ENCODE measurements at places on chromosomes 6 and 20.

GRCh38 chr6:106555767-106556166 is 73.5 kb downstream of the RTN4IP1 start:
- DNase-seq, result no peak

DNA sequence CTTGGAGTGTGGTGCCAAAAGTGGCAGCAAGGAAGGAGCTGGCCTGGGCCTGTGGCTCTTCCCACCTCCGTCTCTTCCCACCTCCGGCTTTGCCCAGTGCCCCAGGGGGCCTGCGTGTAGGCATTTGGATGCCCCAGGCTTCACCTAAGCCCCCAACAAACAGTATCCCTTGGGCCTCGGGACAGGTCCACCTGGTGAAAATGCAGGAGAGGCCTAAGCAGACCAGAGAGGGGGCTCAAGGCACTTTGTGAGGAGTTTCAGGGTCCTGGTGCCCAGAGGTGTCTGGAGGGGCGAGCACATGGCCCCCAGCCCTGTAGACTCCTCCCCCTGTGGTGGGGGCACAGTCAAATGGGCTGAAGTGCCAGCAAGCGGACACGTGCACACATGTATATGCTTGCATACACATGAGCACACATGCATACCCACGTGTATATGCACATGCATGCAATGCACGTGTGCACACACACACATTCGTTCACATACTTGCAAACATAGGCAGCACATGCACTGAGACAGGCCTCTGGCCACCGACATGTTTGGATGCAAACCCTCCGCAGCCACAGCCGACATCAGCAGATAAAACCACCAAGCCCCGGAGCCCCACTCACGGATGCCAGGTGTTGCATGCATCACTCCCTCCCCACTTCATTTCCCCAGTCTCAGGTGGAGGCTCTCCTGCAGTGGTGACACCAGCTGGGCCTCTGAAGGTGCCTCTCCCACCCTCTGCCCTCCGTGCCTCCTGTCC is 124.5 kb downstream of the TAF4 start:
- no peak for DNase-seq

- DNase-seq, result no peak
Observed at GRCh38 chr6:122405417-122405816, 6.0 kb downstream of the HSF2 start.

GRCh38 chr20:53990003-53990402 is 80.4 kb downstream of the BCAS1 start:
- DNase-seq, result no peak

- no peak for DNase-seq
Observed at GRCh38 chr6:142819603-142820337, 125.2 kb downstream of the HIVEP2 start.

- DNase-seq, result no peak
Observed at GRCh38 chr6:170003027-170003426, 251.6 kb downstream of the ERMARD start.

- DNase-seq, result no peak
Observed at GRCh38 chr20:62401331-62401779, 5.7 kb downstream of the CABLES2 start.

DNA sequence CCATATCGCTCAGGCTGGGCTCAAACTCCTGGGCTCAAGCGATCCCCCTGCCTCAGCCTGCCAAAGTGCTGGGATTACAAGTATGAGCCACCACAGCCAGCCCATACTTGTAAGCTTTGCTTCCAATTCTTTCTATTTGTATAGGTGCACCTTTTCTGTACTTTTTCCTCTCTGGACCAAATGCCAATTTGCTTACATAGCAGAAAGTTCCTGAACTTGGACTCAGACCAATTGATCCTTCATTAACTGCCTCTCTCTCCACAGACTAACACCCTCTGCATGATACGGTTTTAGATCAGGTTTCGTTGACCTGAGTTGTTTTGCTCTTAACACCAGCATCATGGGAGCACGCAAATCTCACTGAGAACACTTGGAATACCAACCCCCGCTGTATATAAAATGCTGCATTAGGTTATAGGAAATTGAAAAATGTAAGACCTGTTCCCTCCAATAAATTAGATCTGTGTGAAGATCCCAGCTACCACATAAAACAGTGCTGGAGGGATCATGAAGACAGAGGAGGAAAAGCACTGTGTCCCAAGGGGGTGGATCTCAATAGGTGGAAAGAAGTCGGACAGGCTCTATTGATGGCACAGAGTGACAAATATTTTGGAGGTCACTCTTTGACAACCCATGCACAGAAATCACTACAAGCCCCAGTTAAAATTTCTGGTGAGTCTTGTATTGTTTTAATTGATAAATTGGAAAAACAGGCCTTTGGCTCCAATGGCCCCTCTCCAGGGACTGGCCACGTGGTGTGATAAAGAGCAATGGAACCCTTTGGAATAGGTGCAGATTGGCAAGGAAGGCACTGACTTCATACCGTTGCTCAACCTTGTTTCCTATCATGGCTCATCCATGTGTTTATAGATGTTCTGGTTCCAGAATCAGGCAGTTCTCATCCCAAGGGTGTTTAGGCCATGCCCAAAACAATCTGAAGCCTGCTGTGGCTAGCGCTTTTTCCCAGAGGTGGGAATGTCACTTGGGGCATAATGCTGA is 51.2 kb downstream of the ISM1 start:
- no peak for DNase-seq

GRCh38 chr6:157069585-157069984 is 253.7 kb downstream of the TMEM242 start:
- DNase-seq, result no peak

- DNase-seq, result no peak
Observed at GRCh38 chr6:21264288-21265033, 329.1 kb upstream of the SOX4 start.

All from stimulated activated CD8-positive, alpha-beta memory T cell treated with anti-CD3 and anti-CD28 coated beads, Interleukin-15, amount 100 ng/mL, for 48 hours (primary cell).